Natural killer cell (primary cell): ENCODE measurements at places on chromosomes 3 and 15. TPM values are rescaled to one million over a fixed set of nuclear protein-coding genes. Genes with fewer than 3 reads are reported as not detected.

SEMA5B gene
- not detected for total RNA-seq

SLC9C1 gene
- total RNA-seq = not detected

NRG4 gene
- total RNA-seq = not detected

RHCG gene
- total RNA-seq = not detected

- H3K27ac ChIP-seq = no peak overlapping the region
- H3K4me3 ChIP-seq = no peak overlapping the region
- no peaks in the 10 kb centered on the region for H3K4me1 ChIP-seq
- no peaks in the 10 kb centered on the region for H3K36me3 ChIP-seq
Observed at GRCh38 chr15:81106560-81106959, 27.5 kb upstream of the CFAP161 start.

- H3K27ac ChIP-seq = no peak overlapping the region
- H3K4me1 ChIP-seq = peaks cover 3% of the 10 kb centered on the region
- no peak overlapping the region for H3K4me3 ChIP-seq
- H3K36me3 ChIP-seq = no peaks in the 10 kb centered on the region
Observed at GRCh38 chr3:139306078-139306477, 37.7 kb upstream of the MRPS22 start.

DNA sequence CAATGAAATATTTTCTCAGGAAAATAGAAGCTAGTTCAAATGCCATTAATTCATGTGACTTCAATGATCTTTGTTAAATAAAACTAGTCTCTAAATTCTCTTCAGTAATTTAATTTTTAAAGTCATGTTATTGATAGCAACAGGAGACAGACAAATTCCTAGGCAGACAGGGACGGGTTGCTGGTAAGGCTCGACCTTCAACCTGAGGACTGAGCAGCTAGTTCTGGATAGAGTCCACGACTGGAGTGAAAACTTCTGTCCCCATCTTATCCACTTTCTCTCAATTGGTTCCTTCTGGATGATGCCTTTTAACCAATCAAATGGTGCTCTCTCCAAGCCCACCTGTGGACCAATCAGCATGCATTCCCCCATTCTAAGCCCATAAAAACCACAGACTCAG lies 43.8 kb upstream of the C2CD4B start:
- DNase-seq = no peak
- H3K36me3 ChIP-seq = no peaks in the 10 kb centered on the region
- no peak overlapping the region for H3K4me3 ChIP-seq
- H3K4me1 ChIP-seq = no peaks in the 10 kb centered on the region
- H3K27me3 ChIP-seq = no peaks in the 10 kb centered on the region

DNA sequence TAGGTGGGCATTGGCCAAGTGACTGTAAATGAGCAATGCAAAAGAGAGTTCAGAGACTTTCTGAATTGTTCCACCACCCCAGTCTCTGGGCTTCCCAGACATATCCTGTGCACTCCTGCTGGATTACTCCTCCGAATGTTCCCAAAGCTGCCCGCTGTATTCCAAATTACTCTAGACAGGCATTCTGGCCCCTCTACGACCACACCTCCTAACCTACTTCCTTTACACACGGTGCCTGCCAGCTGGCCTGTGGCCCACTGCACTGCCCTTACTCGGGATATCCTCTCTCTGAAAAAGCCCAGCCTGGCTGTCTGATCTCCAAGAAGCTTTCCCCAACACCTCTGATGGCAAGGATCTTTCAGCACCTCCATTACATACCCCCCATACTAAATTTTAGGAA lies 66.6 kb downstream of the DUT start:
- no peaks in the 10 kb centered on the region for H3K36me3 ChIP-seq
- no peaks in the 10 kb centered on the region for H3K27me3 ChIP-seq
- H3K4me3 ChIP-seq = no peak overlapping the region
- no peak for DNase-seq

DNA sequence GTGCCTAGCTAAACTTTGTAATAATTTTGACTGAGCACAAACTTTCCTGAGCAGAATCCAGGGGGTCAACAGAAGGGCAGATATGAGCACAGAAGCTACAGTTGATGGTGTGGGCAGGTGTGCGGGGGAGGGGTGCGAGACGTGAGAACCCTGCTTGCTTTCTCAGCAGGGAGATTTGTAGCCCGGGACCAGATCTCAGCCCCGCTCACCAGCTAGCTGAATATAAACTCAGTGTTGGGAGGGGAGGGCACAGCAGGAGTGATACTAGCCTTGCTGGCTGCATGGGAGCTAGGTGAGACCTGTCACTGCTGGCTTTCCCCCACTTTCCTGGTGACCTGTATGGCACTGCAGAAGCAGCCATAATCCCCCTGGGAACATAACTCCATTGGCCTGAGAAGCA lies 83.4 kb downstream of the CLDN1 start:
- no peaks in the 10 kb centered on the region for H3K36me3 ChIP-seq
- no peak overlapping the region for H3K27ac ChIP-seq
- no peak overlapping the region for H3K4me3 ChIP-seq
- H3K27me3 ChIP-seq = no peaks in the 10 kb centered on the region
- H3K4me1 ChIP-seq = no peaks in the 10 kb centered on the region

DNA sequence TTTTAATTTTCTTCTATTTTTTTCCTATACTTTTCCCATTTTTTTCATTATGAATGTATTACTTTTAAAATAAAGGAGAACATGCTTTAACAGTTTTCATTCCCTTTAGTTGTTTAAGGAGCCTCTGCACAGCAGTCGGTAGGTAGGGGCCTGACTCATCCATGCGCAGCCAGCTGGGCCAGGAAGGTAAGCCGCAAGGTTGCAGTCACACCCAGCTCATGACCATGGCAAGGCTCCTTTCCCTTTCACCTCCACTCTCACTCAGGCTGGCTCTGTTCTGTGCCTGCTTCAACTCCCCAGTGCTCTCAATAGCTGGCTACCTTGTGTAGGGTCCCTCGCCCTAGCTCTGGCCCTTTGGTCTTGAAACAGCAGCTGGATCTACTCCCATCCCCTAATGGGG lies 17.4 kb upstream of the ANKRD34C start:
- H3K27me3 ChIP-seq = peaks cover 3% of the 10 kb centered on the region
- no peaks in the 10 kb centered on the region for H3K4me1 ChIP-seq

DNA sequence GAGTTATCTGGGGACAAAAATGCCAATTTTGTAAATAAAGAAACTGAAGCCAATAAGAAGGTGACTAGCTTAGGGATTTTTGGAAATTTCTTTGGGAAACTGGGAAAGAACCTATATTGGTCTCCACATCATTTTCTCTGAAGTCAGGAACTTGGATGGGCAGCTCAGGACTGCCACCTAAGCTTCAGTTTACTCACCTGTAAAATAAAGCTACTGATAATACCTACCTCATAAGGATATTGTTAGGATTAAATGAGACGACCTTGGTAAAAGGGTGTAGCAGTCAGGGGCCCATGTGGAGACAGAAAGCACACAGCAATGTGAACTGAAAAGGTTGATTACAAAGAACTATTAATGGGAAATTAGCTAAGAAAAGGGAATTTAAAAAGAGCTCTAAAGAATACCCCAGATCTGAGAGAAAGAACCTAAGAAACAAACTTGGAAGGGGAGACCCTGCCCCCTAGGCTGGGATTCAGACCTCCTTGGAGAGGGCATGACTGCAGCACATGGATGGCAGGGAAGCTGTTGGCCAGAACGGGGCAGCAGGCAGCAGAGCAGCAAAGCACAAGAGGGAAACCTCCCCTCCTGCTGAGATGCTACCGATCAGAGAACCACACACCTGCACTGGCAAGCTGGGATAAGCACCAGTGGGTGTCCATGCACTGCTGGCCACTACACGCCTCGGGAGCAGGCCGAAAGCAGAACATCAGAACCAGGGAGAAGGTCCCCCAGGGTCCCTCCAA lies 83.7 kb upstream of the THBS1 start:
- H3K36me3 ChIP-seq = no peaks in the 10 kb centered on the region
- peaks cover 4% of the 10 kb centered on the region for H3K27me3 ChIP-seq
- peaks cover 27% of the 10 kb centered on the region for H3K4me1 ChIP-seq
- H3K27ac ChIP-seq = no peak overlapping the region
- H3K4me3 ChIP-seq = no peak overlapping the region

DNA sequence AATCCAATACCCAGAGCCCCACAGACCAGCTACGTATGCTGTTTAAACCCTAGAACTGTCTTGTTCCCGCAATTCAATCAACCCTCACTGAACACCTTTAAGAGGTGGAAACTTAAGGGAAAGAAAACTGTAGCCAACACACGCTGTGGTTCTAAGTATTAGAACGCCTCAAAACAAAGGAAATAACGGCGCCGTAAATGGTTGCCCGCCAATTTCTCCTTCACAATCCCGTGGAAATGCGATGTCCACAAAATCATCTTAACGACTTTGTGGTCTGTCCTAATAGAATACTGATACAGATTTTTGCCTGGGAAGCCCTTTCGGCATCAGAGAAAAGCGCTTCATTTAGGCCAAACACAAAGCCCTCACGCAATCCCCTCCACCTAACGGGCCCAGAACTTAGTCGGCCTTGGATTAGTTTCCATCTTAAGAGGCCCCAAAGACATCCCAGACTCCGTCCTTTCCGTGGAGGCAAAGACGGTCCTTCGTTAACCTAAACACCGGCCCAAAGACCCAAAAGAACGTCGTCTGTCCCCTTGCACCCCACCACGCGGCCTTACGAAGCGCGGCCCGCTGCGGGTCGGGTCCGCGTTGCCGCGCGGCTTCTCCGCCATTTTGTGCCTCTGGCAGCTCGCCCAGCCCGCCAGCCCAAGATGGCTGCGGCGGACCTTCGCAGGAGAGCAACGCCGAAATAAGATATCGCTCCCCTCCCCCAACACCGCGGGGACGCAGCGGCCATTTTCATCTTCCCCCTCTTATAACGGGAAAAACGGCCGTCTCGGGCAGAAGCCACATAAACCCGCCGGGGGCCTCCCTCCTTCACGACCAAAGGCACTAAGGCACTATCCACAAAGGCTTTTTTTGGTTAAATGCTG lies 763 bp downstream of the TRA2B start:
- peak overlapping the region; percentile 100 for H3K27ac ChIP-seq
- H3K36me3 ChIP-seq = no peaks in the 10 kb centered on the region
- peaks cover 8% of the 10 kb centered on the region for H3K4me1 ChIP-seq
- DNase-seq = peak; percentile 93
- H3K4me3 ChIP-seq = peak overlapping the region; percentile 100
- no peaks in the 10 kb centered on the region for H3K27me3 ChIP-seq

DNA sequence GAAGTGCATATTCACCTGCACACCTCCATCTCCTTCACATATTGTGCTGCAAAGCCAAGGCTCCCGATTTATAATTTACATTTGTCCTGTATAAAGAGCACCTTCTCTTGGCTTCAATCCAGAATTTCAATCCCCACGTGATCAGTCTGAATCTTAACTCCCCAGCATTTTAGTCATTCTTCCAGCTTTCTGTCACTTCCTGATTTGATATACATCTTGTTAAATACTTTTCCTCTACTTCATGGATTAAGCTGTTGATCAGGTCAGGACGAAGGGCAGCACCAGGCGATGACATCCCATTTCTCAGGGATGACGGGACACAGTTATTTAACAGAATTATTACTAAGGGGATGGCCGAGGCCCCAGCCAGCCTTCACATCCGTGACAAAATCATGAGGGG lies 212.5 kb downstream of the EPHB1 start:
- H3K4me3 ChIP-seq = no peak overlapping the region
- H3K36me3 ChIP-seq = no peaks in the 10 kb centered on the region
- no peak overlapping the region for H3K27ac ChIP-seq

GRCh38 chr3:28286595-28286994 lies 45.2 kb downstream of the CMC1 start:
- H3K4me3 ChIP-seq = peak overlapping the region; percentile 2
- no peak for DNase-seq
- no peaks in the 10 kb centered on the region for H3K27me3 ChIP-seq
- no peaks in the 10 kb centered on the region for H3K36me3 ChIP-seq

DNA sequence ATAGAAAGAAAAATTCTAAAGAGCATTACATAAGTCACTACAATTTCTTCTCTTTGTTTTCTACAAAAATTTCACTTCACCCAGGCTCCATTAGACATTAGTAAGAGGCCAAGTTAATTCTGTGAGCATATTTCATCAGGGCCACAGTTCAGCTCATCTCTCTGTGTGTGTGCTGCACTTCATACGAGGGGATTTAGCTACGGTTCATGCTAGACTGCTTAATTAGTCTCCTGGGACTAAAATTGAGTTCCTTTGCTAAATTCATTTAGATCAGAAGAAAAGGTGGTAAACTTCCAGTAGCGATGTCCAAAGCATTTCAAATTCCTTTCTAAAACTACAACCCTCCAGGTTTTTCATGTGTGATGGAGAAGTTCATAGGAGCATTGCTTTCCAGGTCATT lies 83.1 kb upstream of the SETMAR start:
- H3K4me3 ChIP-seq = no peak overlapping the region
- no peaks in the 10 kb centered on the region for H3K36me3 ChIP-seq
- no peak overlapping the region for H3K27ac ChIP-seq
- H3K27me3 ChIP-seq = no peaks in the 10 kb centered on the region
